ENCODE measurements at places on chromosomes 7 and 10.
A peak's percentile ranks its signal among the peaks of the same experiment; 100 is the strongest.

DNA sequence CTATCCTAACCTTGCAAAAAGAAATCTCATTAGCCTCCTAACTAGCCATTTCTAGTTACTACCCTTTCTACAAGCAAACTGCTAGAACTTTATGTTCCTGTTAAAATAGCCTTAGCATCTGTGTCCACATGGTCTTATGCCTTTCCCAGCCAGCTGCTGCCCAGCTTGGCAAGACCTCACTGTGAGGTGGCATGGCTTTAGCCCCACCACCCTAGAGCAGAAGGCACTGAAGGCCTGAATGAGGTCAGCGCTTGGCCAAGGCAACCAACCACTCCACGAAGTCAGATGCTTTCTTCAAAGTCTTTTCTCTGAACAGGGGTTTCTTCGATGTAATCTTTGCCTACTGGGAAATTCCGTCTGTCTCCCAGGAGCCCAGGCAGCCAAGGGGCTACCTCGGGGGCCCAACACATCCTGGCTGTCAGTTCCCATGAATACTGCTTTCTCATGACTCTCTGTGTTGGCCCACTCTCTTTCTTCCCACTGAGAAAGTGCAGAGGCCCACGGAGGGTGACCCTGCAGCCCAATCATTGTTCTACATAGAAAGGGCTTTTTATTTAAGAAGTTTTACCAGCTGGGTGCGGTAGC lies 41.6 kb downstream of the POLR3A start:
- no peak for DNase-seq

GRCh38 chr10:31602541-31603234 lies 283.7 kb downstream of the ZEB1 start:
- peak; percentile 80 for DNase-seq

- DNase-seq, result no peak
These were observed 129.9 kb downstream of the KBTBD2 start for GRCh38 chr7:32761451-32762205.

DNA sequence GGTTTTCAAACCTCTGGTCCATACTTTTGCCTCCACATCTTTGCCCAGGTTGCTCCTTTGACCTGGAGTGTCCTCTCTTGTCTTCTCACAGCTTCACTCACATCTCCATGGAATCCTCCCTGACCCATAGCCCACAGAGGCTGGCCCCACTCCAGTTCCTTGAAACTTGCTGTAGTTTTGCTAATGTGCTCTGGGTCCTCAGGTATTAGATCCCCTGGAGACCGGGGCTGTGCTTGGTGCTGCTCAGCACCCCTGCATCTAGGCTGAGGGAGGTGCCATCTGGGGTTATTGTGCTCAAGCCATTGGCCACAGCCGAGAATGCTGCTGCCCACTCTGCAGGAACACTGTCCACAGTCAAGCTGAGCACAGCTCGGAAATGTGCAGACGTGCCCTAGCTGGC lies 16.5 kb downstream of the KNDC1 start:
- no peak for DNase-seq

GRCh38 chr7:157903710-157904109 lies 566.9 kb downstream of the DNAJB6 start:
- DNase-seq, result no peak

- DNase-seq, result no peak
These were observed 2.6 kb downstream of the ADIRF start for GRCh38 chr10:86970982-86971231.

DNA sequence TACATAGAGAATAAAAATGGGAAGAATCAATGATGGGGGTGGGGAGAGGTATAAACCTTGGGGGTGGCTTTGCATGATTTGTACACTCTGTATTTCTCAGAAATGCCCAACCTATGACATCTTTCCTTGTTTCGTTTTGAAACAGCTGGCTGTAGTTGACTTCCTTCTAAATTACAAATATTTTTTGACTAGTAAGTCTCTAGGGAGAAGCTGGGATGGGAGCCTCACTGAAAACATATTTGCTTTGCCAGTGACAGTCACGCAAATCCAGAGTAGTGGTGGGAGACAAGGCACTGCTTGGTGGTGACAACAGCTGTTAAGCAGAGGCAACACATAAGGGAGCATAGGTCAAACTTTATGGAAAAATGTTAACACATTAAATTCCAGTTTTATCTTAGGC lies 440.5 kb downstream of the SEMA3D start:
- DNase-seq, result peak; percentile 3

- no peak for DNase-seq
These were observed 42.5 kb upstream of the SLIT1 start for GRCh38 chr10:97228130-97228774.

GRCh38 chr10:113494761-113495160 lies 58.1 kb upstream of the HABP2 start:
- no peak for DNase-seq

DNA sequence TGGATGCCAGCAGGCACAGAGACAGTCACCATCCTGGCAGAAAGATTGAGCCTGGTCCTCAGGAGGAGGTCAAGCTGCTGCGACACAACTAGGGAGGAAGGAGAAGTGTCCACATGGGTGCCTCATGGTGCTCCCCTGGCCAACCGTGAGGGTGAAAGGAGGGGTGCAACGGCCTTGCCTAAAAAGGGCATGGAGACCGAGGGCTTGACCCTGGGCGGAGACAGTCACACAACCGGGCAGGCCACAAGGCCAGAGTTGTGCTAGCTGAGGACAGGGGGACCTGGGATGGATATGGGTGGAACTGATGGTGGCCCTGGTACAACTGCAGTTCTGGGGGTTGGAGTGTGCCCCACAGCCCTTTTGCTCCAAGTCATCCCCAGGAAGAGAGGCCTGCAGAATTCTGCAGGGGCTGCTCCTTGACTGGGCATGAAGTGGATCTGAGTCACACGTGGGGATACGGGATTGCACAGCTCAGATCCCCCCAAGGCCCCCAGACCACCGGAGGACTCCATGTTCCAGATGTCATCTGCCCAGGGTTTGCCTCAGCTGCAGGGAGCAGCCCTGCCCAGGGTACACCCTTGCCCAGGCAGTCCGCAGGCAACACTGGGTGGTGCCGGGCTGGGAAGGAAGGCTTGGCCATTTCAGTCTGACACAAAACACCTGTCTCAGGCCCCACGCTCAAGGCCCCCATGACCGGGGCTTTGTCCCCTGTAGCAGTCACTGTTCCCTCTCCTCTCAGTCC lies 602.3 kb upstream of the MGMT start:
- no peak for DNase-seq

GRCh38 chr10:21488246-21488956 lies 37.1 kb downstream of the SKIDA1 start:
- no peak for DNase-seq

DNA sequence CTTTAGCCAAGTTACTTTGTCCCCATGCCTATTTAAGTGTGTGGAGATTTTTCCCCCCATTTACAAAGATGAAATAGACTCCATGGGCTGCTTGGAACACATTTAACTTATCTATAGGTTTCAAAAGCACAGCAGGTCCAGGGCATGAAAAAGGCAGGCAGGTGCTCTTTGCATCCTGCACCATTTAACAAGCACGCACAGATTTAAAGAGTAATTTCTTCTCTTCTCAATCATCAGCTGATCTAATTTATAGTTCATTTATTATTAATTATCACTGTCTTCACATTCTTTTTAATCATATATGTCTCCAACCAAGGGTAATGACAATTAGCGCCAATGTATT lies 156.8 kb downstream of the CACNA2D1 start:
- no peak for DNase-seq

DNA sequence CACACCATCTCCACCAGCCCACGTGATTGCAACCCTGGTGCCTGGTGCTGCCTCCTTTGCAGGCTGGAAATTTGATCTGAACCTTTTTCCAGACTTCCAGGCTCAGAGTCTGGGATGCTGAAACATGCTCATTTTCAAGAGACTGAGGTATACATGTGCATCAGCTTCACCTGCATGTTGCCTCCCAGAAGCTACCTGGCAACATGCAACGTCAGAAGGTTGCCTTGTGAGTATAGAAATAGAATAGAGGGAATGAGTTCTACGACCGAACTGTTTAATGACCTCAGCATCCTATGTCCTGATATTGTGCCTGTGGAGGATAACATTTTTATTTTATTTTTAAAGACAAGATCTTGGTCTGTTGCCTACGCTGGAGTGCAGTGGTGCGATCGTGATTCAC lies 1.9 kb upstream of the ZNF212 start:
- DNase-seq, result no peak

GRCh38 chr7:7707806-7708205 lies 10.6 kb downstream of the RPA3 start:
- peak; percentile 32 for DNase-seq

Measured in fibroblast of skin of abdomen (primary cell).